C1 segment of cervical spinal cord (tissue), 14 donors: ENCODE measurements at places on chromosomes 3 and 15.

DNA sequence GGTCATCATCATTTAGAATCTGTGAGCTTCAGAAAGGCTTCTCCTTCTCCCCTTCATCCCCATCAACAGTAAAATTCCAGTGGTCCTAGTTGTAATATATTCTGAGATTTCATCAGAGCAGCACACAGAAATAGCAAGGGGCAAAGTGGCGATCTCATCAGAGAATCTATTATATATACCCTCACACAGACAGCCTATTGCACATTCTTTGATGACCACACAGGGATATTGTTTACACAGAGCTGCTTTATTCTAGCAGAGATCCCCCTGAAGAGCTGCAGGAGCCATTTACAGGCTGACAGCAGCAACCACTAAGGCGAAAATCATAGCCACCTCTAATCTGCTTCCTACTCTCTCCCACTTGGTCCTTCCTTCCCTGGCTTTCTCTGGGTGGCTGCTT is 42.0 kb upstream of the CRBN start:
- no peak for DNase-seq

- no peak for DNase-seq
Observed at GRCh38 chr15:80991421-80991820, 1.8 kb upstream of the MESD start.

- DNase-seq = no peak
Observed at GRCh38 chr3:57598765-57599360, 1.7 kb upstream of the ARF4 start.

DNA sequence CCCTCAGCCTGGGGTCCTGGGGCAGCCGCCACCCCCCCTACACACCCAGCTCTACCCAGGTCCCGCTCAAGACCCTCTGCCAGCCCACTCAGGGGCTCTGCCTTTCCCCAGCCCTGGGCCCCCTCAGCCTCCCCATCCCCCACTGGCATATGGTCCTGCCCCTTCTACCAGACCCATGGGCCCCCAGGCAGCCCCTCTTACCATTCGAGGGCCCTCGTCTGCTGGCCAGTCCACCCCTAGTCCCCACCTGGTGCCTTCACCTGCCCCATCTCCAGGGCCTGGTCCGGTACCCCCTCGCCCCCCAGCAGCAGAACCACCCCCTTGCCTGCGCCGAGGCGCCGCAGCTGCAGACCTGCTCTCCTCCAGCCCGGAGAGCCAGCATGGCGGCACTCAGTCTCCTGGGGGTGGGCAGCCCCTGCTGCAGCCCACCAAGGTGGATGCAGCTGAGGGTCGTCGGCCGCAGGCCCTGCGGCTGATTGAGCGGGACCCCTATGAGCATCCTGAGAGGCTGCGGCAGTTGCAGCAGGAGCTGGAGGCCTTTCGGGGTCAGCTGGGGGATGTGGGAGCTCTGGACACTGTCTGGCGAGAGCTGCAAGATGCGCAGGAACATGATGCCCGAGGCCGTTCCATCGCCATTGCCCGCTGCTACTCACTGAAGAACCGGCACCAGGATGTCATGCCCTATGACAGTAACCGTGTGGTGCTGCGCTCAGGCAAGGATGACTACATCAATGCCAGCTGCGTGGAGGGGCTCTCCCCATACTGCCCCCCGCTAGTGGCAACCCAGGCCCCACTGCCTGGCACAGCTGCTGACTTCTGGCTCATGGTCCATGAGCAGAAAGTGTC is 30.2 kb downstream of the PTPN23 start:
- DNase-seq = no peak

DNA sequence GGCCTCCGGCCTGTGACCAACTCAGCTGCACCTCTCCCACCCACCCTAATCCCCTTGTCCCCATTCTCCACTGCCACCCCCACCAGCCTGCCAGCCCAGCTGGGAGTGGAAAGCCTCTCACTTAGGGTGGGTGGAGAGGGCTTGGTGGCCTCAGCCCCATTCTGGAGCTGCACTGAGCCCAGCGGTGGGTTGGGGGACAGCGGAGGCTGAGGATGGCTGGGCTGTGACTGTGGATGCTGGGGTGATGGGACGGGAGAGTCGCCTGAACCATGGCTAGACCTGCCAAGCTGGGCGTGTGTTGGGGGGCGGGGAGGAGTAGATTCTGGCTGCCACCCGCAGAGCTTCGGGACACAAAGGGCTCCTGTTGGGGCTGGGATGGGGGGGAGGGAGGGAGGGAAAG is 1.8 kb downstream of the CLCN2 start:
- DNase-seq = peak; percentile 20

GRCh38 chr3:52315977-52316764 is at the start of gene DNAH1:
Gene DNAH1, plus strand, starts transcription at chr3:52316319. Its CDS starts 6,124 bp downstream, at chr3:52322443.
- no peak for DNase-seq

- DNase-seq = no peak
Observed at GRCh38 chr3:23837286-23837685, 31.5 kb downstream of the UBE2E1 start.

GRCh38 chr3:23489300-23490158 is 286.4 kb downstream of the UBE2E2 start:
- DNase-seq = no peak

DNA sequence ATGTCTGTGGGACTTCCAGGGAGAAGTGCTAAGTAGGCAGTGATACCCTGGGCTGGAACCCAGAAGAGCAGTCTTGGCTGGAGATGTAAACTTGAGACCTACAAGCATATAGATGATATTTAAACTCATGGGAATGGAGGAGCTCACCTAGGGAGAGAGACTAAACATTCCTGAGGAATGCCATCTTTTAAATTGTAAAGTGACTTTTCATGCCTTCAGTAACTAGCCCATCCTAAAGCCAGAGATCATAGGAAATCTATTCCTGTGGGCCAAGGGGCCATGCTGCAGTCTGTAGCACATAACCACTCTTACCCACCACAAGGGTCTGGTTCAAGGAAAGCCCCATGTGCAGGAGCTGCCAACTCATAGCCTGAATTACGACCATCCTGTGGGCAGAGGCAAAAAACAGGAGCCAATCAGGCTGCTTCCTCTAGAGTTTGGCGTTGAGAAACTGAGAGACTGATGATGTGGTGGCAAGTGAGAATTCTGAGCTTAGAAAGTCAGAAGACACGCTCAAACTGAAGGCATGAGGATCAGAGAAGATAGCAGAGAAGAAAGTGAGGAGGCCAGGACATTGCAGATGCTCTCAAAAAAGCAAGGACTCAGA is 37.5 kb downstream of the CTDSPL start:
- DNase-seq = no peak

DNA sequence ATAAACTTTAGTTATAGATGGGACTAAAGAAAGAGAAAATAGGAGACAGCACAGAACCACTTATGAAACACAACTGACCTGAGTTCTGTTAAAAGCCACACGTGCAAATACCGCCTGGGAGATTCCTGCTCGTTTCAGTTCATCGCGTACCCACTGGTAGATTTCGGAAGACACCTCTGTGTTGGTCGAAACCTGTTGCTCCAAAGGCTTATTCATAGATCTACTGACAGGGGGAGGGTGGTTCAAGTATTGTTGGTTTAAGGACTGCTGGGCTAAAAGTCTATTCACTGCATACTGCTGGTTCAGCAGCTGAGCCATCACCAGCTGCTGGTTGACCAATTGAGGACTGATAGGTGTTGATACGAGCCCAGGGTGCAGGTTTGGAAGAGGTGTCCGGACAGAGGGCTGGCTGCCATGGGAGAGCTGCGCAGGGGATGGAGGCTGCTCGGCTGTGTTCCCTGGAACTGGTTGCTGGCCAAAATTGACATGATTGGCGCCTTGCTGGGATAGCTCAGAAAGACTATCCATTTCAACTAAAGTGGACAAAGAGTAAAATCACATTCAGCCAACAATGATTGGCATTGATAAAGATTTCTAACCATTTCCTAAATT is 30.6 kb downstream of the SATB1 start:
- DNase-seq = no peak

GRCh38 chr3:142929109-142929508 is 34.4 kb downstream of the PAQR9 start:
- no peak for DNase-seq

DNA sequence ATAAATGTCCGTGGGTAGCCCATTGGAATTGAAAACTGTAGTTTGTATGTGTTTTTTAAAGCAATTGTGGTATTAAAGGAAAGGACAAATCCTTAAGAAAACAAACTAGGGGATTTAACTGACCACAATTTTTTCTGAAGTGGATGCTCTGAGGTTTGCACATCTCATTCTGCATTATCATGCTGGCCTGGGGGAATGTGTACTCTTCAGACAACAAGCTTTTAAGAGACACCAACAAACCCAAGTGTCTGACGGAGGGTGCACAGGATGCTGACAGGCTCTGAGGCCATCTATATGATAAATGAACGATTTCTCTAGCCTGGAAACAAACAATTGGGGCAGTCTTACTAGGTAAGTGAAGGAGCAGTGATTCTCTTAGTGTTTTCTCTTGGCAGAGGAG is 9.1 kb downstream of the LINS1 start:
- no peak for DNase-seq

- DNase-seq = no peak
Observed at GRCh38 chr15:57445872-57446271, 69.6 kb downstream of the CGNL1 start.

DNA sequence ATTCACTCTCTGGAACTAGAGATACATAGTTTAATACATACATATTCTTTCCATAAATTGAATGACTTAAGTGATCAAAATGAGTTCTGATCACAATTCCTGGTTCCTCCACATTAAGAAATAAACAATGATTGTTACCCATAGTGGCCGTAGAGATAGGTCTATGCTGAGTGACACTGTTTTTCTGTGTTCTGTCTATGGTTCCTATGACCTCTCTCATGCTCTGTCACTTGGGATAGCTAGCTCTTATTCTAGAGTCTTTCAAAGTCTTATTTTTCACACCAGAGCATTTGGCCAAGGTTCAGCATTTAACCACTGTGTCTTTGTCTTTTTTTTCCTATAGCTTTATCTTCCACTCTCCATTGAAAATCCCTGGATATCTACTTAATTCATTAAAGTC is 132.4 kb downstream of the GOLGA6L6 start:
- no peak for DNase-seq
